ENCODE measurements at places on chromosomes 16 and 17.

- no peak for DNase-seq
These were observed 25.1 kb downstream of the SLC7A5 start for GRCh38 chr16:87844120-87844733.

GRCh38 chr17:72850410-72851118, 241.9 kb downstream of the SLC39A11 start:
- DNase-seq = no peak

DNA sequence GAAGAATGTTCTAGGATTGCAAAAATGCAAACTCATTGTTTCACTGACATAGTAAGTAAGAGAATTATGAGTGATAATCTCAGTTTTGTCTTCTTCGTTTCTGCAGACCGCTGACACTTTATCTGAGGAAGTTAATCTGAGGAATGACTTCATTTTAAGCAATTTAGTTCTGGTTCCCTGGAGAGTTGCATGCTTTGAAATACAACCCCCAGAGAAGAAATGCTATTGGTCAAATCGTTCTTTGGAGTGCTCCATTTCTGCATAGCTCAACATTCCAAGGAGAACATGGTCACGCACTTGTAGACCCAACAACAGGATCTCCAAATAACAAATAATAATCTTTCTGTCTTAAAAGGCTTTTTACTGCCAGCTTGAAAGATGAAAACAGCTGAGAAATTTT, 427.1 kb downstream of the GRIN2A start:
- no peak for DNase-seq

DNA sequence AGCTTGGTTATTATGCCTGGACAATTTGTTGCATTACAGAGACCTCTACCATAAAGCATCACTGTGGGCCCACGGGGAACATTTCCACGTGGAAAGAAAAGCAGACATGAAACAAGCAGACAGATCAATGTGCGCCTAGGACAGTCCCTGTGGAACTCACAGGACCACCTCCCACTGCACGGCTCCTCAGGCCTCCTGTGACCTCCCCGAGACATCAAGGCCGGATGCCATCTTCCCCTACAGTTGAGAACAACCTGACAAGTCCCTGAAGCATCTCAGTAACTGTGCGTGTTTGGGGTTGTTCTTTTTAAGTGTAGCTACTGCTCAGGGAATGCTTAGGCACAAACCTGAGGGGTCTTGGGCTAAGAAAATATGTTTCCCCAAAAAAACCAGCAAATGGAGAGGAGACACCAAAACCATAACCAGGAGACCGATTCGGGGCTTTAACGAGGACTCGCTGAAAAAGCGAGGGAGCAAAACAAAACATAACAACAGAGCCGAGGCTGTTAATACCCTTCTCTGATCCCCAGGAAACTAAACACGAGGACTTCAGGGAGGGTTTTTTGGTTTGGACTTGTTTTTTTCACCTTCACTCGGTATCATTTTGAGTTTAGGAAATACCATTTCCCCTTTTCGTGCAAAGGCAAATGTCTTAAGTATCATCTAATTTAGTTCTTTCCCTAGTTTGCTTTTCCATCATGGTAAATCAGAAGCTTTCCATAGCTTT, 87.1 kb downstream of the CYTH1 start:
- DNase-seq = no peak

- DNase-seq = no peak
These were observed 98.6 kb downstream of the GNAO1 start for GRCh38 chr16:56289862-56290261.

- no peak for DNase-seq
These were observed 120.4 kb downstream of the HIC1 start for GRCh38 chr17:2175294-2175628.

GRCh38 chr16:6634151-6634550, 698.5 kb upstream of the RBFOX1 start:
- DNase-seq = no peak

DNA sequence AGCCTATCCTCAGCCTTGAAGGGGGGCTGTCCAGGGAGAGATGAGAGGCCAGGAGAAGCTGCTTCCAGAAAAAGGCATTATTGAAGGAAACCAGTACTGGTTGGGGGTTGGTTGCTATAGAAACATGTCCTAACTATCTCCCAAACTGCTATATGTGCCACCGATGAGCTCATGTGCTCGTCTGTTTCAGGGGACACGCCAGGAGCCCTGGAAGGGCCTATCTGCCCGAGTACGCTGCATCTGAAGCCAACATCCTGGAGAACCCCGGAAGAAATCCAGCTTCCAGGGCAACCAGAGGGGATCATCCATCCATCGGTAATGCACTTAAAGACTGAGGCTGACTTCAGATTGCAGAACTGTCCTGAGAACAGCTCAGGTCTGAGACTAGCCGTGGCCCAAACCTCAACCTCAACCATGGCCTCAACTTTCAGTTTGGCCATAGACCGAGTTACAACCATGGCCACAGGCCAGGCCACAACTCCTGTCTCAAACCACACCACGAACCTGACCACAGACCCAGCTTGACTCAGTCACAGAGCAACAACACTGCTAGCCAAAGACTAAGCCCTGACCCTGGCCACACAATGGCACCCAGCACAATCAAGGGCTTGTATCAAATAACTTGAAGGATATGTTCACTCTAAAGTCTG, 10.2 kb downstream of the PITPNM3 start:
- no peak for DNase-seq

DNA sequence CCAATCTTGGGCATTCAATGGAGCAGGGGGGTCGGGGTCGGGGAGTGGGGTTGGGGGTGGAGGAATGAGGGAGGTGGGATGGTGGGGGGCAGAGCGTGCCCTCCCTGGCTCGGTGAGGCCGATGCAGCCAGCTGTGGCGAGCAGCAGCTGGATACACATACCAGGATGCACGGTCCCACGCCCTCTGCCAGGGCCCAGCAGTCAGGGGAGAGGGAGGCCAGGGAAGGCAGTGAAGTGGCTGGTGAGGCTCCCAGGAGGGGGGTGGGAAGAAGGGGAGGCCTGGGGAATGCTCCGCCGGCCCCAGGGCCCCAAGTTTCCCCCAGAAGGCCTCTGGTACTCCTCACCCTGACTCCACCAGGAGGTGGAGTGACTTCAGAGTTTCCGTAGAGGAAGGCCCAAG, 77.6 kb upstream of the LHX1 start:
- DNase-seq = peak; percentile 59

- no peak for DNase-seq
These were observed 14.2 kb downstream of the ANKFY1 start for GRCh38 chr17:4249452-4250029.

Measured in left kidney (tissue), 8 donors.